ENCODE measurements at places on chromosomes 13 and 19.
A peak's percentile ranks its signal among the peaks of the same experiment; 100 is the strongest.

DNA sequence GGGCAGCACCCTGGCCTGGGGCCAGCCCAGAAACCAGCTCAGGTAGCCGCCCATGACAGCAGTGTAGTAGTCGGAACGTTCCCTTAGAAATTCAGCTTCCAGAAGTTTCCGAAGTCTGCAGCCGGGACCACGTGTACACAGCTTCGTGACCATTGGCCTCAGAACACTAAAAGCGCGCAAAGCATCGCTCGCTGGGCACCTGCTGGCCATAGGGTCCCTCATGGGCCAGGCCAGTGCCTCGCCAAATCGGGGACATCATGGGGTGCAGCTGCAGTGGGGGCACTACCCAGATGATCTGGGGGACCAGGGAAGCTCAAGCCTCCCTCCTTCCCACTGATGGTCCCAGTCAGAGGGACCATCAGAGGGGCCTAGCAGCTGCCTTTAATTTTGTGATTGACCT, 384.5 kb downstream of the MTUS2 start:
- DNase-seq, result no peak

DNA sequence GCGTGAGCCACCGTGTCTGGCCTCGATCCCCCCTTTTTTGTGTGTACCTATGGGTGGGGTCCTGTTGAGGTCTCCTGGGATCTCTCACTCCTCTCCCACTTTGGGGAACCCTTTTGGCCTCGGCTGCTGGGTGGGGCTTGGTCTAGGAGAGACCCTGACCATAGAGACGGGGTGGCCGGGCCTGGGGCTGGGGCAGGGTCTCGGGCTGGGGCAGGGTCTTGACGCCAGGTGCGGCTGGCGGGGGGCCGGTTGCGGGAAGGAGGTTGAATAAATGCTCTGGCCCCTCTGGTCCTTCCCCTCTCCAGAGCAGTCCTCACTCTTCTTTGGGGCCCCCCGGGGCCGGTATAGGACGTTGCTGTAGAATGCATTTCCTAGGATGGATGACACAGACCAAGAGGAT, 9.7 kb downstream of the TMIGD2 start:
- no peak for DNase-seq

GRCh38 chr13:111515635-111516034, 195.2 kb downstream of the TEX29 start:
- no peak for DNase-seq

DNA sequence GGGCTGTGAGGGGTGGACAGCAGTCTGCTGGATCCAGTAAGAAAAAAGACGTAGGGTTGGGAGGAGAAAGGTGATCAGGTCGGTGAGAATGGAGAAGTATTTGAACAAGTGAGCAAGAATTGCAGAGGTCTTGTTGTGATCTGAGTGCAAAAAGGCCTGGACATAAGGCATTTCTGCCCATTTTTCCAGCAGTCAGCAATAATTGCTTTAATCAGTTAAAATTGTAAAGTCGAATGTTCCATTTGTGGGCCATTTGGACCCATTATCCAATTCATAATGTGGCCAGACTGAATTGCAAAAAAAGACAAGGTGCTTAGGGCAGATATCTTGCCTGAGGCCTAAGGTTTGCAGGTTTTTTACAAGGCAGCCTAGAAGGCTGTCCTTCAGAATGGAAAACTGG, 86.1 kb downstream of the ZNF737 start:
- DNase-seq, result no peak

DNA sequence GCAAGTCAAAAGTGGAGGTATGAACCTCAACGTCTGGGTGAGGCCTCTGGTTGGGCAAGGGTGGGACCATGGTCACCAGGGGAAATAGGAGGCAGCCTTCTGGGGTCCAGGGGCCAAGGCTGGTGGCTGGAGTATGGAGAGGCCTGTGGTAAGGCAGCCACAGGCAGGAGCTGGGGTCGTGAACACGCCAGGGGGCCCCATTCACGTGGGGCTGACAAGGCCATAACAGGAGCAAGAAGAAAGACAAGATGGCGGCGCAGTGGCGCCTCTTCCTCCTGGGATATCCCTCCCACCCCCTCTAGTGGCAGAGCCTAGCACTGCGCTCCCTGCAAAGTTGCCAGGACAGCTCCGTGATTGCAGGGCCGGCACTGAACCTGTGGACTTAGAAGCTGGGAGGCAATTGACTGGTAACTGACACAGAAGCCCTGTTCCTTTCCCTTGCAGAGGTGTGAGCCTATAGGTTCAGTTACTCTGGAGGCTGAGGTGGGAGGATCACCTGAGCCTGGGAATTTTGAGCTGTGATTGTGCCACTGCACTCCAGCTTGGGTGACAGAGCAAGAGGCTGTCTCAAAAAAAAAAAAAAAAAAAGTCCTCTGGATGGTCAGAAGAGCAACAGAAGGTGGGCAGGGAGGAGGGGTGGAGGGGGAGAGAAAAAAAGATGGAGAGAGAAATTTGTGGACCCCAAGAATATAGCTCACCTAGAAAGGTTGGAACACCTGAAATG, 19.7 kb upstream of the EDDM13 start:
- DNase-seq, result peak; percentile 83

DNA sequence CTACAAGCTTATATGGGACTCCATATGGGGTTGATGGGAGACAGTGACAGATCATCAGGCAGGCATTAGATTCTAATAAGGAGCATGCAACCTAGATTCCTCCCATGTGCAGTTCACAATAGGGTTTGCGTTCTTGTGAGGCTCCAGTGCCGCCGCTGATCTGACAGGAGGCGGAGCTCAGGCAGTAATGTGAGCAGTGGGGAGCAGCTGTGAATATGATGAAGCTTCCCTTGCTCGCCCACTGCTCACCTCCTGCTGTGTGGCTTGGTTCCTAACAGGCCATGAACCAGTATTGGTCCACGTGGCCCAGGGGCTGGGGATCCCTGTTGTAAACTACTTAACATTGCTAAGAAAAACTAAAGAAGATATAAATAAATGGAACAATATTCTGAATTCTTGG, 378.4 kb downstream of the KCNRG start:
- DNase-seq, result no peak
